ENCODE measurements at places on chromosomes 11 and 22. TPM values are rescaled to one million over a fixed set of nuclear protein-coding genes. Genes with fewer than 3 reads are reported as not detected.

DNA sequence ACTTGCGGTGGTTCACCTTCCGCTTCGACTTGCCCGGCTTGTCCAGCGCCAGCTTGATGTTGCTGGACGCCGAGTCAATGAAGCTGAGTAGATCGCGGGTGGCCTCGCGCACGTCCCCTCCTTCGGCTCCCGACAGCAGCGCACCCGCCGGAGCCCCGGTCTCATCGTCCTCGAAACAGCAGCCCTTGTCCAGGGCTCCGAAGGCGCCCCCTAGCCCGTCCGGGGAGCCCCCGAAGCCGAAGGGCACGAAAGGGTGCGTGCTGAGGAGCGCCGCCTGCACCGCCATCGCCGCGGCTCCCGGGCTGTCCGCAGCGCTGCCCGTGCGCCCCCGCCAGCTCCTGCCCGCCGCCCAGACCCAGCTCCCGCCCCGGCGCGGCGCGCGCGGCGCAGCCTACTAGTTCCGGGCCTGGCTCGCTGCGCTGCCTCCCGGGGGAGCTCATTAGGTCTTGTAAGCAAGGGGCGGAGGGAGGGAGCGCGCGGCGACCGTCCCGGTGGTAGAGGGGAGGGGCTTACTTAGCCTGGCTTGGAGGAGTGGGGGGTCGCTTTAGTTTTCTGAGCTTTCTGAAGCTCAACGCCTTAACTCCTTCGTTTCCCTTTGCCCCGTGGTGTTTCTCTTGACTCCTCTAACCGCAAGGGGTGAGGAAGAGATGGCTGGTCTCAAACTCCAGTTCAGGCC lies at the start of gene FAM181B:
FAM181B (minus strand) TSS at position 421 of the 676 bp plus-strand sequence; CDS start at position 286, 135 bp downstream.
- DNase-seq = no peak

DNA sequence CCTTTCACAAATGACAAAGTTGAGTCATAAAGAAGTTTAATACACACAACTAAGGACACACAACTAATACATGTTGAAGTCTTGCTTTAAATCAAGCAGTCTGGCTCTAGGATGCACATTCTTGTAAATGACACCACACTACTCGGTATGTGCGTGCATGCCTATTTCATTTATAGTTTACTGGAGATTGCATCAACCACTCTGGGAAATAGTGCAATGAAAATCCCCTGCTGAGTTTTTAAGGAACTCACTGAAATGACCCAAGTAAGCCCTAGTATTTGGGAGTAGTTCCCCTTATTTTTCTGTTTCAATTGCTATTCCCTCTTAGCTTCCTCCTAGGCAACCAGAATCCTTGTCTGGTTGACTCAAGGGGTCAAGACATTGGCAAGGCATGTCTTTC lies 160.2 kb upstream of the LARGE1 start:
- DNase-seq = no peak

DNA sequence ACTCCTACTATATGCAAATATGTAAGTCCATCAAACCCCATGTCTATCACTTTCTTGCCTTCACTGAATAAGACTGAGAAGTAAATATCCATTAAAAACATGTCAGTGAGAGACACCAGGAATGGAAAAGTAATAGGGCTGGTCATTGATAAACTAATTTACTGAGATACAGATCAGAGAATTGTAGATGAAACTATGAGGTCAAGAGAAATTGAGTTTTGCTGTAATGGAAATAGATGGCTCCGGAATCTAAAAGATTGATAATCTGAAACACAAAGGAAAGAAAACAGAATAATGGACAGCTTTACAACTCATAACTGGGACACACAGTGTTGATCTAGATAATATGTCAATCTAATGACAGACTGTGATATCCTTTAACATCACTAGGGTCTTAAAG lies 1018.3 kb upstream of the RAG2 start:
- no peak for DNase-seq

The OR52N4 gene
- total RNA-seq = not detected
